GM23338 (cell line): ENCODE measurements at places on chromosomes 5 and 9.

DNA sequence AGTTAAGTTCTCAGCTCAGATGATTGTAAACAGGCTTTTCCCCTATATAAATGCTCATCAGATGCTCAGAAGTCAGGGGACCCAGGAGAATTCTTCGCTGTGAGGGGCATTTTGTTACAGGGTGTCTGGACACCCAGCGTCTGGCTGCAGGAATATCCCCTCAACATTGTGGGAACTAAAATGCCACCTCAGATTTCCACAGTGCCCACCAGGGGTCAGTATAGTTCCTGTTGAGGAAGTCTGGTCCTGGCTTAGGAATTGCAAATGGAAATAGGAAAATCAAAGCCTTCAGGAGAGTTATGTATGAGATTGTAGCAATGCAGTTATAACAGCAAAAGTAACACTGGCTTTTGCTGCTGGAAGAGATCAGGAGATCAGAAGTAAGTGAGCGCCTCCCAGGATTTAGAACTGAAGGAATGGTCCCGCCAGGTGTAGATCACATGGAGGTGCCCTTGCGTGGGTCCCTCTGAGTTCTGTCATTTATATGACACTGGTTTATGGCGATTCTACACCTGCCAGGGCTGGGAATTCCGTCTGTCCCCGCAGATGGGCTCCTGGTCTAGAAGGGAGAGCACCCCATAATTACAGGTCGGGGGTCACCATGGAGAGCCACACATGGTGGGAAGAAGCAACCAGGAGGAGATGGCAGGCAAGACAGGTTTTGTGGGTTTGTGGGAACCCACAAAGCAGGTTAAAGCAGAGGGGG is 47.1 kb upstream of the CTSL start:
- DNase-seq, result peak; percentile 86

DNA sequence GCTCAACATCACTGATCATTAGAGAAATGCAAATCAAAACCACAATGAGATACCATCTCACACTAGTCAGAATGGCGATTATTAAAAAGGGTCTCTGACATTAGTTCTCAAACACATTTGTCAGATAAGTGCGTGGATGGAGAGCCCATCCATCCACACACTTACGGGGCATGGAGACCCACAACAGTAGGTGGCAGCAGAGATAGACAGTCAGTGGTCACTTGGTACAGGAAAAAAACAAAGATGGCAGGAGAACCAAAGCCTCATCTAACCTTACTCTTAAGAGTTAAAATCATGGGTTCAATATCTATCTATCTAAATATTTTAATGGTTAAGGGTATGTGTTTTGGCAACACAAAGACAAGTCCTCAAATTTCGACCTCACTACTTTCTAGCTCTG is 1378.7 kb upstream of the C9orf72 start:
- no peak for DNase-seq

- no peak for DNase-seq
These were observed 51.7 kb downstream of the SH3PXD2B start for GRCh38 chr5:172402531-172403188.

DNA sequence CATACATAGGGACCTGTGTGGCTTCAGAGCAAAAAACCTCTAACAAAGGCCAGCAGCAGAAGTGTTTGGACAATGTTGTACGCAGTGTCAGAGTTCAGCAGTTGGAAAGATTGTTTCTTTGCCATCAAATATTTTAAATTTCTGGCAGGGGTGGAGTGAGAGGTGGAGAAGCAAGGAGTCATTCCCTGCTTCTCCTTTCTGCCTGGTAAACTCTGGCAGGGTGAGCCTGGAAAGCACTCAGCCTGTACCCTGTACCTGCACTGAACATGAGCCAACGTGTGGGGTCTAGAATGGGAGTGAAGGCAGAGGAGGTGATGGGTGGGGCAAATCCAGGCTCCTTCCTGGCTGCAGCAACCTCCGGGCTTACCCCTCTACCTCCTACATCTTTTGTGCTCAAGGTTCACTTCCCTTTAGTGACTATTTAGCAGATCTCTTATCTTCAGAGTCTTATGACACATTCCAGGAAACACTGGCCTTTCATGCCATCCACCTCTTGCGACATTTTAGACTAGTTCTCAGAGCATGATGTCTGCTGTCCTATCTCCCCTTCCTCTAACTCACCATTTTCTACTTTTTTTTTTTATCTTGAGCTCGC is 445.0 kb upstream of the PIK3R1 start:
- DNase-seq, result no peak

GRCh38 chr5:80125022-80125961 is 90.1 kb downstream of the THBS4 start:
- DNase-seq, result no peak

- DNase-seq, result no peak
These were observed 37.6 kb upstream of the GGTA1 start for GRCh38 chr9:121537283-121537682.

DNA sequence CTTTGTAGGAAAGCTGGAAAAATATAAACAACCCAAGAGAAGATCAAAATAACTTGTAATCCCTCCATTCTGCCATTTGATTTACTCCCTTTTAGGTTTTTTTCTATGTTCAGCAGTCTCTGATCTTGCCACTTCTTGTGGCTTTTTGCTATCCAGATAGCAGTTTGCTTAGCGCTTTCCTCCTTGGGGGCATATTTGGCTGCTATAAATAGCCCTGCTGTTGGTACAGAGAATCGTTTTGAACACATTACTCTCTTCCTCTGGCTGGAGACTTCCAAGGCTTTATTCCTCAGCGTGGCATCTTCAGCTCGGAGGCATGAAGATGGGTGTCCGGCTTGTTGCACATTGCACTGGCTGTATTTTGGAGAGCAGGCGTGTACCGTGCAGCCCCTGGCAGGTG is 38.6 kb downstream of the HMCN2 start:
- no peak for DNase-seq

- DNase-seq, result no peak
These were observed 121.3 kb downstream of the DAB2IP start for GRCh38 chr9:121772600-121773285.

GRCh38 chr5:162603443-162604070 is 536.0 kb downstream of the GABRG2 start:
- no peak for DNase-seq

GRCh38 chr5:11075035-11075805 is 314.2 kb upstream of the DAP start:
- DNase-seq, result peak; percentile 56

DNA sequence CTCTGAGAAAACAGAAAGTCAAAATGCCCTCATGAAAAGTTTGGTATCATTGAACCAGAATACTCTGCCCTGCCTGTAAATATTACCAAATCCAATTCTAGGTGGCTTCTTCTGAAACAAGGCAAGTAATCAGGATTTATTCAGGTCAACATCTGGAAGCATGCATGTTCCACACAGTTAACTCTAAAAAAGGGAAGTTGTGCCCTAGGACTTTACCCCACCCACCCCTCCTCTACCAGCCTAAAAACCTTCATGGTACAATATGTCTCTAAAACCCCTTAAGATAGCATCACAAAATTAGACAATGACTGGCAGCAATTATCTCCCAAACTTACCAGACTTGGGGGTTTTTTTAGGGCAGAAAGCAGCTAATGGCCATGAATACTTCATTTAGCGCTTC is 414.8 kb upstream of the SLC30A5 start:
- DNase-seq, result no peak

DNA sequence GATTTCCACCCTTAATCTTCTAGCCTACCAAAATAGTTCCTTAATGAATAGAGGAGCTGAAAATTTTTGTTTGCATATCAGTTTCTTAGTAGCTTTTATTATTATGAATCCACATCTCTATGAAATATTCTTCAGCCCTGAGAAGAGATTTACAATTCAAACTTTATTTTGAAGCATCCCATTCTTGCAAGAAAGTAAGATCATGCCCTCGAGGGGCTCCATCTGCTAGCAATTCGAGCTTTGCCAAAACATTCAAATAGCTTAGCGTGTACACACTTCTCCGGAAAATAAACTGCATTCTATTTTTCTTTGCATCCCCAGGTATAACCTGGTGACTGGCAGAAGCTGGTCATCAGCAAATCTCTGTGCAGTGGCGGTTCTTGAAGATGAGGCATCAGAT is 370.7 kb downstream of the MTRR start:
- DNase-seq, result no peak

GRCh38 chr9:7967093-7967827 is 167.7 kb upstream of the DMAC1 start:
- DNase-seq, result no peak

DNA sequence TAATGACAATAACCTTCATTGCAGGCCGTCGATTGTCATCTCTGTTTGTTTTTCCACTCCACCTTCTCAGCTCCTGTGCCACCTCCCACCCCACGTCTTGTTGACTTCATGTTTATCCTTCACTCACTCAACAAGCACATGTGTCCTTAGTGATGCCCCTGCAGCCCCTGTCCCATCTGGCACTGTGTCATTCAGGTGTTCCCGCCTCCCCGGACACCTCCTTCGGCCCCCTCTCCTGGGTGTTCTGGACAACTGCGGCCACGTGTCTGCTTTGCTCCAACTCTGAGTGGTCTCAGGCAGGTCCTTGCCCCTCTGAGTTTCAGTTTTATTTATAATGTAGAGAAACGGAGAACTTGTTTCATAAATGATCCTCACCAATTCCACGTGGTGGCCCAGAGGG is 91.0 kb upstream of the COL5A1 start:
- peak; percentile 37 for DNase-seq

GRCh38 chr5:5521478-5521877 is 99.0 kb downstream of the ICE1 start:
- DNase-seq, result no peak

- no peak for DNase-seq
These were observed 70.1 kb upstream of the MEF2C start for GRCh38 chr5:88952996-88953643.

DNA sequence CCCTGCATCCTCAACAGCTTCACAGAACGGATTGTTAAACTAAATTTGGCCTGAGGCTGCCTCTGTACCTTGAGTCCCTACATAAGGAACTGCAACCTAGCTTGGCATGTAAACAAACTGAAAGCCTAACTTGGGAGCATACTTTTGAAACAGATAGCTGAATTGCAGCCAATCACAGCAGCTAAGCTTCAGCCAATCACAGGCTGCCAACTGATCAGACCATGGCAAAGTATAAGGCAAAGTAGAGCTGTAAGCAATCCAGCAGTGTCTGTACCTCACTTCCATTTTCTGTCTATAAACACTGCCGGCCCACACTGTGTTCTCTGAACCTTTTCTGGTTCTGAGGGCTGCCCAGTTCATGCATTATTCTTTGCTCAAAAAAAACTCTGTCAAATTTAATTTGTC is 8.9 kb upstream of the ZNF483 start:
- DNase-seq, result peak; percentile 52

- no peak for DNase-seq
These were observed 63.3 kb downstream of the ABCA1 start for GRCh38 chr9:104864675-104865104.

DNA sequence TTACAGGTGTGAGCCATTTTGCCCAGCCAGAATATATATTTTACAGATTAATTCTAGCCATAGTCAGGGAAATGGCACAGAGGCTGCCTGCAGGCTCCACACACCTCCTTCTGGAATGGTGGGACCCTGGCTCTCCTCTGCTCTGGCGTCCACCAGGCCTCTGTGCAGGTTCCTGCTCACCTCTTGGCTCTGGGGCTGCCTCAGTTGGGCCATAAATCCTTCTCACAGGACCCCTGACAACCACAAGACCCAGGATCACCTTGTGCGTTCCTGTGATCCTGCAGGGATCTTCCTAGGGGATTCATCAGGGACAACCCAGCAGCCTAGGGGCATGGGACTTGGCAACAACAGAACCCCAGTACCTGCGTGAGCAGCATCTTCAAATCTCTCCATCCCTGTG is 93.0 kb upstream of the FSTL4 start:
- no peak for DNase-seq

DNA sequence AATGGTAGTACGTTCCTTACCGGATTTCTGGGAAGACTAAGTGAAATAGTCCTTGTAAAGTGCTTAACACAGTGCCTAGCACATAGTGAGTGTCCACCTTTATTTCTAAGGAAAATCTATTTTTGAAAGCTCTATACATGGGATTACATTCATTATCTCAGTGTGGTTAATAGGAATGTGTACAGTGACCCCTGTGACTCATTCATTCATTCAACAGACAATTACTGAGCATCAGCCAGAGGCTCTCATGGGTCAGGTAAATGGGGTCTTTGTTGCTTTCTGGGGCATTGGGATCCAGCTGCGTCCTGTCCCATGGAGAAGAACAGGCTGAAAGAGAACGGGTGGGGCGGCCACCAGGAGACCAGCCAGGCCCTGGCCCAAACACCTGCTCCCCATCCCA is 226.2 kb upstream of the TBC1D2 start:
- DNase-seq, result no peak

DNA sequence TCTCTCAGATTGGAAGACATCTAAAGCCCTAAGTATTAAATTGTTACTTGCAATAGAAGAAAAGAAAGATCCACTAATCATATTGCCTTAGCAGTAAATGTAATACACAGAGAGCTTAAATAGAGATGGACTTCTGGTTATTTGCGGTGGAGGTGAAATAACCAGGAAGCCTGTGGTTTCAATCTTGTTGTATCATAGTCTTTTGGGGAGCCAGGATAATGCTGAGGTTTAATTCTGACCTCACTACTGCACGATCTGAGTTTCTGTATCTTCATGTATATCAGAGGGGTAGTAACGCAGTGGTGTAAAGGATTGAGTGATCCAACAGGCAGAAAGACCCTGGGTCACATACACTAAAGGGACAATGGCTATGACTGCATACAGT is 71.7 kb downstream of the ANKRD55 start:
- DNase-seq, result no peak

DNA sequence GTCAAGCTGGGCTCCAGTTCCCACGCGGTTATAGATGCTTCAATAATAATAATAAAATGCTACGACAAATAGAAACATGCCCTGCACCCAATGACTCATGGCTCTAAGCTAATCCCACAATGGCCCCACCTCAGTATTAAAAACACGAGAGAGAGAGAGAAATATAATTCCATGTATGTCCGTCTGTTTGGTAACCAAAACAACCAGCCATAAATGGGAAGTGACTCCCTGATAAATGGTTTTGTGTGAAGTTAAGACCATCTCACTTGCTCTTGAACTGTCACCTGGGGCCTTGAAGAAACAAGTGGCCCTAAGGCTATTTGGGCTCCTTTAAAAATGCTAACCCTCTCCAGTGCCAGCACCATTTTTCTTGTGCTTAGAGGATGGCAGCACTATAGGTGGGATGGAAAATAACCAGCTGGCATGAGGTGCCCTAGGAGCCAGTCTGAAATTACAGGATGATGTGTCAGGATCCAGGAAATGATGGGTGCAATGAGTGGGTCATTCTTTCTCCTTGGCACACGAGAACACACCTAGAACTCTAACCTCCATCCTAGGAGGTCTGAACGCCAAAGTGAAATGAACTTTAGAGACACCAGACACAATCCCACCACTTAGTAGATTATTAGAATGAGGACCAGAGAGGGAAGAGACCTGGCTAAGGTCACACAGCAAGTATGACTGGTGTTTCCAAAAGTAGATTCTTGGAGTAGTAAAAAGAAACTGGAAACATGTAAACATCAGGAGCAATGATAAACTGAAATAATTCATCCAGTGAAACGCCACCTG is 35.7 kb upstream of the ADRB2 start:
- DNase-seq, result no peak

GRCh38 chr9:125867751-125868415 is 120.7 kb downstream of the PBX3 start:
- DNase-seq, result no peak
